ENCODE measurements at places on chromosomes 16 and 17. TPM values are rescaled to one million over a fixed set of nuclear protein-coding genes. Genes with fewer than 3 reads are reported as not detected.

GRCh38 chr17:76597156-76598003, 11.7 kb upstream of the ST6GALNAC2 start:
- no peak for DNase-seq

DNA sequence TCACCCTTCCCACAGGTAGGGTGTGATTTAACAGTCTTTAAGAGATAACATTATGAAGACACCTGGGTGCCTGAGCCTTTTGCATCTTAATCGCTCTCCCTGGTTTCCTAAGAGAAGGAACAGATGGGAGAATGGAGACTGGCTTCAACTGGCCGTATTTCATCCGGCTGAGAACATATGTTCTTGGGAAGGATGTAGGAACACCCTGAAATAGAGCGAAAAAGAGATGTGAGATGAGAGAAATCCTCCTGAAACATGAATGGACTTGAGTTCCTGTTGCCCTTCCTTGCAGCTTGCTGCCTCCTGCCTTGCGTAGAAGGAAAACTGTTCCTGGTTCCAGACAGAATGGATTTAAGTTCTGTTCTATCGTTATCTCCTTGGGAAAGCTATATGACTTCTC, 385.4 kb upstream of the RBFOX1 start:
- no peak for DNase-seq

GRCh38 chr17:79658811-79659207, 48.0 kb upstream of the RBFOX3 start:
- no peak for DNase-seq

GRCh38 chr17:38628441-38628840, 22.7 kb upstream of the SRCIN1 start:
- DNase-seq = no peak

Gene SLFN11
- 18.1 TPM for total RNA-seq

DNA sequence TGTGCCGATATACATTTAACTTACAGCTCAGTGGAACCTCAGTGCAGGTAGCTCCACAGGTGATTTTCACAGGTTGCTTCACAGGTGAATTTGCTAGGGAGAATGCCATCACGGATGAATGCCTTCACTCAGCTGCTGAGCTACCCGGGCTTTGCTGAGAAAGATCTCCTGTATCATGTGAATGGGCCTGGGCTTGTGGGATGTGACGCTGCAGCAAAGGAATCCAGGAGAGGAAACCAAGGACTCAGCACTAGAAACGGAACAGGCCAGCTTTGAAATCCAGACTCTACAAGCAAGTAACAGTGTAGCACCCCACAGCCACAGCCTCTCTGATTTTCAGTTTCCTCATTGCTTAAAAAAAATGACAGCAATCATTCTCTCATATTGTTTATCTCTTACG, 271.4 kb upstream of the MAF start:
- DNase-seq = no peak

- DNase-seq = no peak
These were observed 364.5 kb upstream of the XYLT1 start for GRCh38 chr16:17835118-17835876.

Gene GP1BA
- total RNA-seq = not detected

DNA sequence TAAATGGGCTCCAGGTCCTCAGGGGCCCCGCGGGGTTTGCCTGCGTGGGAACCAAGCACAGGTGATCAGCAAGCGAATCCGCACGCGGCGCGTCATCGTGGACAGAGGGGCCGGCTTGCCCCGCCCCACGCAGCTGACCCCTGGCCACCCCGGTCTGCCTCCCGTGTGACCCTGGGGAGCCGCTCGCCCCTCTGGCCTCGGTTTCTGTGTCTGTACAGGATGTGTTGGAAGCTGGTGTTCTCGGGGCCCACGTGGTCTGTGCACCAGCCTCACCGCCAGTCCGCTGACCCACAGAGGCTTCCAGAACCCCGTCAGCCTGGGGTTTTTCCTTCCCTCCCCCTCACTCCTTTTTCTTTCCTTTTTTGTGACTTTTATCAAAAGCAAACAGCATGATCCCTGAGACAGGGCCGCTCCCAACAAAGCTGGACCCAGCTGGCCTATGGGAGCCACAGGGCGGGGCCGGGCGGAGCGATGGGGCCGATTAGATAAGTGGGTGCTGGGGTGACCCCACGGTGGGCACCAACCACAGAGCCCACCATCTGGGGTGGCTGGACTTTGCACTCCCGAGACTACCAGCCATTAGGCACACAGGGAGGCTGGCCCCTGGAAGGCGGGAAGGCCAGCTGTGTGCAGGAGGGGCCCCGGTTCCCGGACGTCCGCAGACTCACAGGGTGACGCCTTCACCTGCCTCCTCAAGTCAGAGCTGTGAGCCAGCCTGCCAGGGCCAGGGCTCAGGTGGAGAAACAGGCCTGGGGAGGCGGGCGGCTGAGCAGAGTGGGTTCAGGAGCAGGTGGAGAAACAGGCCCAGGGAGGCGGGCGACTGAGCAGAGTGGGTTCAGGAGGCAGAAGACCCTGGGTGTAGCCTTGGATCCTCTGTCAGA, 56.0 kb downstream of the ZFPM1 start:
- DNase-seq = no peak

Gene KLHL10
- not detected for total RNA-seq

GRCh38 chr17:8698162-8698971, 46.3 kb downstream of the CCDC42 start:
- no peak for DNase-seq

DNA sequence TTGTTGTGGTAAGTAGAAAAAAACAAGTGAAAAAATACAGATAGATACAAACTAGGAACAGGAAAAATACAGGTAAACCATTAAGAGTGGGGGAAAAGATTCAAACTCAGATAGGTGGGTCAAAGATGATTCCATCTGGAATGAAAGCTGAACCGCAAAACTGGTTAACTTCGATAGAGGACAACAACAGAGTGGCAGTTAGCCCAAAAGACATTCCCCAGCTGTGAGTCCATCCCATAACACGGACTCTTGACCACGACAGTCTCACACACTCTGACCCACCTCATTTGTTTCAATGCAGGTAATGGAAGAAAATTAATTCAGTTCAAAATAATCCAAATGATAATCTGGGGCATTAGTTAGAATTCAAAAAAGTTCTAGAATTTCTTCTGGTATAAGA, 13.5 kb downstream of the ELAC2 start:
- DNase-seq = no peak

Gene SSTR5
- total RNA-seq = 14.7 TPM

Gene ARHGAP23
- total RNA-seq = 67.5 TPM

Gene HOXB7
- total RNA-seq = 0.41 TPM

- DNase-seq = no peak
These were observed 40.7 kb upstream of the ABCA10 start for GRCh38 chr17:69269131-69269998.

DNA sequence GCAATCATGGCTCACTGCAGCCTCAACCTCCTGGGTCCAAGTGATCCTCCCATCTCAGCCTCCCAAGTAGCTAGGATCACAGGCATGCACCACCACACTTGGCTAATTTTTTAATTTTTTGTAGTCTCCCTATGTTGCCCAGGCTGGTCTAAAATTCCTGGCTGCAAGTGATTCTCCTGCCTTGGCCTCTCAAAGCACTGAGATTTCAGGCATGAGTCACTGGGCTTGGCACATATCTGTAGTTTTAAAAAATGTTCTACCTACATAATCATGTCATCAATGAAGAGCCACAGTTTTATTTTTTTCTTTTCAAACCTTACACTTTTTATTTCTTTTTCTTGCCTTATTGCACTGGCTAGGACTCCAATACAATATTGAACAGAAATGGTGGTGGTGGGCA, 33.1 kb upstream of the COL1A1 start:
- no peak for DNase-seq

DNA sequence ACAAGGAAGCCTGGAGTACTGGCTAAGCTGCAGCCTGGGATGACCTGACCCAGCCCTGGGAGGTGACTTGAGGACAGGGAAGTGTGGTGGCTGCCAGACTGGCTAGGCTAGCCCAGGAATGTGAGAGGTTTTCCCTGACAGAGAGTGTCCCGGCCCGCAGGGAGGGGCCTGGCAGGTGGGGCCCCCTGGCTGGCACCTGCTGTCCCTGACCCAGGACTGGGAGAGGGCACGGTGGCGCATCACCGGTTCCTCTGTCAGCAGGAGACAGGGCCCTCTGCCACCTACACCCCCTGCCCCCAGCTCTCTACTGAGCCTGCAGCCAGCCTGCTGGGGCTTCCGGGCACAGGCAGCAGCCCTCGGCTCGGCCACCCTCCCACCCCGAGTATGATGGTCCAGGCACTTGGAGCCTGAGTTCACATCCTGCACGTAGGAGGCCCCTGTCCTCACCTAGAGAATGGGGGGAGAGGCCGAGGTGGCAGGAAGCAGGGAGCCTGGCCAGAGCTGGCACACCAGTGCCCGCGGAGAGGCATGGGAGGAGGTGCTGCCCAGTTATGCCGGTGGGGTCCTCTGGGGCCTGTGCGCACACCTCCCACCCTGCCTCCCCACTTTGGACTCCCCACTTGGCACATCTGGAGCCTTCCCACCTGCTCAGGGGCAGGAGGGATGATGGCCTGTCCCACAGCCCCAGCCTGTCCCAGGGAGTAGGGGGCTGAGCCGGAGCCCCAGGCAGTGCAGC, 528 bp downstream of the PRSS27 start:
- DNase-seq = no peak

DNA sequence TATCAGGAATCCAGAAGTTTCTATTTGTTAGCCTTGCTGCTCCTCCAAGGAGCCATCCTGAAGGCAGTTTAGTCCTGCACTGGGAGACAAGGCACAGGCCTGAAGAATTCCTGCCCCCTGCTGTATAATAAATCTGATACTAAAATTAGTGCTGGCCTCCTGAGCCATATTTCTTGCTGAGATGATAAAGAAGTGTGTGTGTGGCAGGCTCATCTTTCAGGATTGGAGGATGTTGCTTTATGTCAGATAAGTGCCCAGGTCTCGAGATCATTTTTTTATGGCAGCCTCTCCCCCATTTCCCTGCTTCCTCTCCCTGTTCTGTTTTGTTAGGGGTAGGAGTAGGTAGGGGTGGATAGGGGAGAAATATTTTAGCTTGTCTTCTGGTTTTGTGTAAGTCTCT, 26.0 kb downstream of the MSI2 start:
- no peak for DNase-seq

DNA sequence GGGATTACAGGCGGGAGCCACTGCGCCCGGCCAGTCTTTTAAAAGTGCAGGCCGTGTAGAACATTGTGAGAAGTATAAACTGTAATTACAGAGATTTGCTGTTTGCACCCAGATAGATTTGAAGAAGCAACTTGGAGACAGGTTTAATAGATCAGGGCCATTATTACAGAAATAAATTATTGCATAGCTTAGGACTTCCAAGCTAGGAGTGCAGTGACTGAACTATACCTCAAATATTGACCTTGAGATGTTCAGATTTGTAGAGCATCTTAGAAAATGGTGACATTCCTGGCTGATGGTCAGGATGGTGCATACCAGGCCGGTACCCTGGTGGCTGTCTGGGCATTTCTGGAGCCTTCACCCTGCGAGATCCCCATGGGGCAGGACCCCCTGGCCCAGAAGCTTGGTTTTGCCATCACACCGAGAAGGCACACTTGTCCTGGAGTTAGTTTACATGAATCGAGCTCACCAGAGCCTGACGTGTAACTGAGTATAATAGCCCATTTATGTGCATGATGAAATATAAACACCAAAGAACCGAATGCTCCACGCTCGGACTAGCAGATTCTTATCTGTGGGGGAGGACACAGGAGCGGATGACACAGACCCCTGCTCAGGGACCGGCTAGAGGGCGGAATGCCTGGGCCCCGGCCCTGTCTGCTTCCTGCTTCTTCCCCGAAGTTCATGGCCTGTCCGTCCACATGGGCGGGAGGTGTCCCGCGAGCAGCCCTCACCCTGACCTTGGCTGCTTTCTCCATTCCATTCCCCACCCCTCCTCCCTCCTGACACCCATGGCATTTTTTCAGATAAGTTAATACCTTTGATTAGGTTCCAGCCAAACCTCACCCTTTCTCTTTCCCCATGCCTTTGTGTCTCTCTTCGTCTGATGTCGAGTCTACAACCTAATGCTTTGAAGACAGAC, 32.1 kb downstream of the CCDC40 start:
- DNase-seq = peak; percentile 66

DNA sequence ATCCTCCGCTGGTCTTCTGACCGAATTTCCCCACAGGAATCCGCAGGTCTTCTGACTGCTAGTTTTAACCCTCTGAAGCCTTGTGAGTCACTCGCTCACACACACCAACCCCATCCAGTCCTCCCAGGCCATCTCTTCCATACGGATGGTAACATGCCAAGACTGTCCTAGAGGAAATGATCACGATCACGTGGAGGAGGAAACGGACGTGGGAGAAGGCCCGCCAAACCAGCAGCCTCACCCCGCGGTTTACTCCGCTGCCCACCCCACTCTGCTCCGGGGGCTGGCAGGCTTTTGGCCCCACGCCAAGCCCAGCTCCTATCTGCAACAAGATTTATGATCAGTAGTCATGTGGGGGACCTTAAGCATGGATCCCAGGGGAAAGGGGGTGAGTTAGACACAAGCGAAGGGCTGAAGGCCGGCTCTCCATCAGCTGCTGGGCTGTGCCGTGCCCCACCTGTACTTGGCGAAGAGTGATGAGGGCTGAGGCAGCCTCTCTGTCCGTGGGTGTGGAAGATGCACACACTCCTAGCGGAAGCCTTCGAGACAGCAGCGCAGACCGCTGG, 1.5 kb upstream of the FAAP100 start:
- DNase-seq = peak; percentile 42

DNA sequence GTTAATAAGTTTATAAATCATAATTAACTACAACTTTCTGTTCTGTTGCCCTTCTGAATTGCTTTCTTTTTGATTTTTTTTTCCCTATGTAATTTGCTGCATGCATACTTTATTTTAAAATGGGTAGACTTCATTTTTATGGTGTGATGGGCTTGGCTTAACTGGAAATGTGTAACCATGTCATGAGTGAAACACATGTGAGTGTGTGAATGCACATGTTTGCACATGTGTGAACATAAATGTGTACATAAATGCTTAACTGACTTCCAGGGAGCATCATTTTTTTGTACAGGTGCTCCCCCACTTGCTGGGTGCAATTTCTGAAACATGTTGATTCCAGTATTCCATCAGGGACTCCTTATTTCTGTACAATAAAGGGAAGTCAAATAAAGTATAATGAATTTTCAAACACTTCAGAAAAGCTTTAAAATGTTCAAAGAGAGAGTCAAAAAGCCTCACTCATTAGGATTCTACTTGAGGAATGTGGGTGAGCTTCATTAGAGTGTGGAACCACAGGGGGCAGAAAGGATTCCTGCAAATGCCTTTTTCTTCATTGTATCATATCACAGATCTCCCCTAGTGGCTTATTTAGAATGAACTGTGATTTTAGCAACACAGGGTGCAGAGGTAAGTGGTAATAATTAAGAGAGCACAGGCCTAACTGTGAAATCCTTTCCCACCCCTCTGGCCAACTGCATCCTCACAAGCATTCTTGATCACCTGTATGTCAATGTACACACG, 31.7 kb upstream of the CDH11 start:
- no peak for DNase-seq

GRCh38 chr16:88071908-88072307, 120.7 kb downstream of the BANP start:
- DNase-seq = no peak
